Thymus (tissue), 14 donors: ENCODE measurements at places on chromosomes 6 and 20. TPM values are rescaled to one million over a fixed set of nuclear protein-coding genes. Genes with fewer than 3 reads are reported as not detected.

GRCh38 chr20:24694727-24695528 is 225.5 kb downstream of the SYNDIG1 start:
- no peak for DNase-seq

GRCh38 chr6:18681832-18682503 is 294.8 kb downstream of the RNF144B start:
- no peak for DNase-seq

CYP24A1 gene
- total RNA-seq, result 0.38 TPM

GRCh38 chr6:5563086-5563485 is 301.8 kb downstream of the FARS2 start:
- no peak for DNase-seq

MYB gene
- 84.7 TPM for total RNA-seq

GRCh38 chr6:137788248-137788647 is 78.8 kb upstream of the TNFAIP3 start:
- no peak for DNase-seq

DNA sequence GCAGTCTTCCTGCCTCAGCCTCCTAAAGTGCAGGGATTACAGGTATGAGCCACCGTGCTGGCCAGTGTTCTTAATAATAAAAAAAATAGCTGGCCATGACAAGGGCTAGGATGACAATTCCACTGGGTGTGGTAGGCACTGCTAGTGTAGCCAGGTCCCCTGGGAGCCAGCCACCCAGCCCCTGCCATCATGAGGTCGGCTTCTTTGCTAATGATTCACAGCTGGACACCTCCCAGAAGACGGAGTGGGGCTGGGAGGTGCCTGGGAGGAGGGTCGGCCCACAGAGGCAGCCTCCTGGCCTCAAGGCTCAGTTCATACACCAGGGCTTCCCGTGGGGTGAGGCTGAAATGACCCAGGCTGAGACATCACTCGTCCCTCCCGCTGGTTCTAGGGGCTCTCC is 230.4 kb downstream of the TAF4 start:
- DNase-seq, result no peak

DNA sequence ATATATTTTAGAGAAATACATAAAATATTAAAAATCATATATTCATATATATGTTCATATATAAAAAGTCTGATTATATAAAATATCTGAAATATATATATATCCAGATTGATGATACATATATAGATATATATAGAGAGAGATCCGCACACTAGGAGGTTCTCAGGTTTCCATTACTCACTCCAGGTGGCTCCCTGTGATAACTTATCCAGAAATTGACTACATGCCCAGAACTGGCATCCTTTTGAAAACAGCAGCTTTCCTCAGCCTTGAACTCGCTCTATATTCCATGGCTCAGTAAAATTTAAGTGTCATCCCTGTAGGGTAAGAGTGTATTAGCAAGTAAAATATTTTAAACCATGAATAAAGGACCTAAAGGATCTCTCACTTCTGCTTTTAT is 206.8 kb downstream of the TINAG start:
- DNase-seq, result no peak
